ENCODE measurements at places on chromosomes 16 and 17. TPM values are rescaled to one million over a fixed set of nuclear protein-coding genes. Genes with fewer than 3 reads are reported as not detected.

The TBC1D3I gene
- total RNA-seq, result 0.09 TPM

GRCh38 chr16:84648595-84649510 is 542 bp downstream of the KLHL36 start:
- DNase-seq, result no peak

The DNAH17 gene
- not detected for total RNA-seq

DNA sequence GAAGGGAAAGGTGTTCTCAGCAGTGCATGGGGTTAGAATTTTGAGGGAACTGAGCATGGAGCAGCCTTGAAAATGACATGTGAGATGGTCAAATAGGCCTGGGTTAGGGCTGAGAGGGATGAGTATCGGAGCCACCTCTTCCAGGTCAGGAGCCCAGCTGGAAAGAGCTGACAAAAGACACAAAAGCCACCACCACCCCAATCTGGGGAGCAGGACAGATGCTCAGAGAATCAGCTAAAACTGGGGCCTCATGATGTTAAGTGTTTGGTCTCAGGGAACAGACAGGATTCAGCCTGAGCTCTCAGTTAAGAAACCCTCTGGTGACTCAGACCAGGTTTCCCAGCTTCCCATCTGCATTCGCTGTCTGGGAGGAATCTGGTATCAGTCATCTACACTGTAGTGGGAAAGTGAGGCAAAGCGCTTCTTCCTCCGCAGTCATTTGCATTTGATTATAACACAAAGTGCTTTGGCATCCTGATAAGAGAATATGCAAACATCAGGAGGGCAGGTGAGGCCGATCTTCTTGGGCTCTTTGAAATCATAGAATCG is 2.6 kb downstream of the WNT9B start:
- no peak for DNase-seq

DNA sequence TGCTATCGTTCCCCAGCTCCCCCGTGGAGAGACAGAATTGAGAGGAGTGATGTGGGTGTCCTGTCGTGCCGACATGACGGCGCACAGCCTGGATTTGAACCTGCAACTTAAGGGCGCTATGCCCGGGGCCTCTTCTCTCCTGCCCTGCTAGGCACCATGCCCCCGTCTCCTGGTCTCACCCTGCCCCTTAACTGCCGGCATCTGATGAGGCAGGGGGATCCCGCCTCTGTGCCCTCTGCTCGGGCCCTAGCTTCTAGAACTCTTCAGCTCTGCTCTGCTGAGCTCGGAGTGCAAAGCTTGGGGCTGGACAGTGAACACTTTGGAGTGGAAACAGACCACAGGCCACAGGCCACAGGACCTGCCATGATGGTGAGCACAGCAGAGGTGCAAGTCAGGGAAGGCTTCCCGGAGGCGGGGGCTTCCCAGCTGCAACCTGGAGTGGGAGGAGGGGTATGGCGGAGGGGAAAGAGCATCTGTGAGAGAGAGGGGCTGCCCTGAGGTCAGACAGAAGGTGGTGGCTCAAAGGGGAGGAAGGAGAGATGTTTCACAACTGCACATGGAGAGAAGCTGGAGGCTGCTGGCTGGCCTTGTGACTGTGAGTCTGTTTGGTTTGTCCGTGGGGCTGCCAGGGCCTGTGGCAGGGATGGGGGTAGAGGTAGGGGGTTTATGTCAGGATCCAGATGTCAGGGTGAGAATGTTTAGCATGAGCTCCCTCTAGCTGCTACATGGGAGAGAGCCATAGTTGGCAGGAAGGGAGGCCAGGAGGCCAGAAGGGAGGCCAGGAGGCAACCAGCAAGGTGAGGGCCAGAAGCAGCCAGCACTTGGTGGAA is 107.8 kb downstream of the CRLF3 start:
- peak; percentile 20 for DNase-seq

GRCh38 chr17:17512866-17513265 is 16.7 kb upstream of the RASD1 start:
- no peak for DNase-seq

Measured in fibroblast of the aortic adventitia (primary cell).